ENCODE measurements at places on chromosomes 5 and 9.

DNA sequence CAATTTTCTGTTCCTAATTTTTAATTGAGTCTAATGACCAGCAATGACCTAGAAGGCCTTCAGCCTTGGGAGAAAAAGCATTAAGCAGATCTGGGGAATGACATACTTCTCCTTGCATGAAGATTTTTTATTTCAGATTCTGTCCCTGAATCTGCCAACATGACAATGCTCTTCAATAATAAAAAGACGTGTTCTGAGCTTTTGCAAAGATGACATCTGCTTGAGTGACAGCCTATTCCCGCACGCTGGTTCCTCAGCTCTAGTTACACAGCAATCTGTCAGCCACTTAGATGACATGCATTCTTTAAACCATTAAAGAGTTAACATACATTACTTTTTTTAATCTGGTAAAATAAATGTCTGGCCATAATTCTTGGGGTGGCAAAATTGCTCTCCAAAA lies 129.3 kb upstream of the CDH6 start:
- DNase-seq: no peak

DNA sequence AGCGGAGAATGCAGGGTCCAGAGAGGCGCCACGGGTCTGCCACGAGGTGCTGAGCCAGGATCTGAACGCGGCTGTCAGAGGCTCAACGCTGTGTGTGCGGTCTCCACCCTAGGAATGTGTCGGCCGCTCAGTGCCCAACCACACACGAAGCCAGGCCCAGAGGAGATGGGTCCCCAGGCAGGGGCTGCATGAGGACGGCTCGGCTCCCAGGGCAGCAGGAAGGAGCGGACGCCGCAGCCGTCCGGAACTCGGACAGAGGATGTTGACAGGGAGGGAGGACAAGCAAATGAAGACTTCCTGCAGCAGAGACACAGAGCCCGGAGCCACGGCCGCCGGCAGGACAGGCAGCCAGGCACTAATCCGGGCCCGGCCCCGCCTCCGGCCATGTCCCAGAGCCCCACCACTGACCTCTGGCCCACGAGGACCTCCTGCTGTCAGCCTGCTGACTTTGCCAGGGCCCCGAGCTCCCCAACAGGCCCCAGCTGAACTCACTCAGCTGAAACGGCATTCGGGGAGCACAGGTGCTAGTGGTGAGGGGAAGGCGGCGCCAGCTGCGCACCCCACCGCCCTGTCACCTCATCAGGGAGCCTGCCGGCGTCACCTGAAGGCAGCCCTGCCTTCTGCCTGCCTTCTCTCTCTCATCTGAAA lies 12.7 kb downstream of the VAV2 start:
- DNase-seq: no peak

- no peak for DNase-seq
These were observed 31.9 kb downstream of the BARHL1 start for GRCh38 chr9:132614324-132614723.

GRCh38 chr5:9498541-9499497 lies 47.1 kb downstream of the SEMA5A start:
- DNase-seq: no peak

- DNase-seq: no peak
These were observed 5.2 kb downstream of the PTCH1 start for GRCh38 chr9:95511616-95511931.

- no peak for DNase-seq
These were observed 12.0 kb upstream of the PCBD2 start for GRCh38 chr5:134892926-134893325.

Data from NCI-H1694 treated with DMSO at 0.1 percent for 48 hours (cell line).